ENCODE measurements at places on chromosomes 2 and 18.

DNA sequence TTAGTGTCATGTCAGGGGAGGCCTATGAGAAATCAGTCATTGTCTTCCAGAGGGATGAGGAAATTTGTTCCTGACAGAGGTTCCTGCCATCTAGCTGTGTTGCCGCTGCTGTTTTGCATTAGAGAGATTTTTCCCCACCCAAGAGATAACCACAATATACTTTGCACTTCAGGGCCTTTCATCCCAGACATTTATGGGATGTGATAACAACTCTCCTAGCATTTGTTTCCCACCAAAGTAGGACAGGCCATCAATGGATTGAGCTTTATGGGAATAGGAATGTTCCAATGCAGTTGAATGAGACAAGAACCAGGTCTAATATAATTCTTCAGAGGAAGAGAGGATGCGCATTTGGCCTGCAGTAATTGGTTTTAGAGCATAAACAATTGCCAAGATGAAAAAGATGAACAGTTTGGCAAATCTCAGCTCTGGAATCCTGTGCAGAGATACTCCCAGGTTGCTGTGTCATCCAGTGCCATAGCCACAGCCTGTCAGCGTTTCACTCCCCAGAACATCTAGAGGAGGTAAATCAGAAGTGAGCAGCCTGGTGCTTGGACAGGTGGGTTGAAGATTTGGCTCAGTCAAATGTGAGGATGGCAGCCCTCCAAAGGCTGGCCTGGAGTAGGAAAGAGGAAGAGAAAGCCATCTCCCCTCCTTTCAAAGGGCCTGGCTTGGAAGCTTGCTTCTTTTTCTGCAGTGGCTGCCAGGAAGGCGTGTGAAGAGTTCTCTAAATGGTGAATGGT is 93.7 kb upstream of the SETBP1 start:
- DNase-seq, result no peak

- DNase-seq, result no peak
These were observed 1587.5 kb upstream of the PIK3C3 start for GRCh38 chr18:40367576-40367975.

DNA sequence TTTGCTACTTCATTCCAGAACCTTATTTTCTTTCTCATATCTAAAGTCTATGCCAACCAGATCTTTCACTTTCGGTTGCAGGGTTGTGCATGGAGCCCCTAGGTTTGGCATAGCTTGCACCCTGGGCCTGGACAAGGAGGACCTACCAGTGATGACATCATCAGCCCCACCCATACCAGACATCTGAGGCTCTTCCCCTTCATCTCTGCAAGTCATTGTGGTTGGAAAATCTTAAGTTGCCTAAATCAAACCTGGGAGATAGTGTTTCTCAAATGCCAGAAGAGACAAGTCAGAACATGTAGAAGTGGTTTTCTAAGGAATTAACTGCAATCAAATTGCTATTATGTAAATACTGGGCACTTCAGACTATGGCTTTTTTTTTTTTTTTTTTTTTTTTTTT is 363.3 kb downstream of the ZNF516 start:
- no peak for DNase-seq

GRCh38 chr18:50410008-50410407 is 35.2 kb downstream of the SKA1 start:
- DNase-seq, result no peak

DNA sequence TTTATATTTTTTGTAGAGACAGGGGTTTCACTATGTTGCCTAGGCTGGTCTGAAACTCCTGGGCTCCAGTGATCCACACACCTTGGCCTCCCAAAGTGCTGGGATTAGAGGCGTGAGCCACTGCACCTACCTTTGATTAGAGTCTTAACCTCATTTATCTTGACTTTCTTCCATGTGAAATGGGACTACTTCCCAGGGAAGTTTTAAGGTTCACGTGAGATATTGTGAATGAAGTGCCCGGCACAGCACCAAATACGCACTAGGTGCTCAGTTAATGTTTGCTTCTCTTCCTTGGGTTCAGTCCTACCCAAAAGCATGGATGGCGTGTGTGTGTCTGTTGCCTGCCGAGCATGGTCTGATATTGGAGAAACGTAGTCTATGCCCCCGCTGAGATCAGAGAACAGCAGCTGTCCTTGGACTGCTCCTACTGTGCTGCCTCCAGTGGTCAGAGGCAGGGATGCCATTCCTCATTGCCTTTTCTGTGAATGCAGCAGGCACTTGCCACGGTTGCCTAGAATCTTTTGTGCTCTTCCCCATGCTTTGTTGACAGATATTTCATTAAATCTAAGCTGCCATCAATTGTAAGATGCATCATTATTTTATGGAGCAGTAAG is 12.3 kb upstream of the TFCP2L1 start:
- no peak for DNase-seq
